PC-9 (cell line): ENCODE measurements at places on chromosomes 12 and 14. TPM values are rescaled to one million over a fixed set of nuclear protein-coding genes. Genes with fewer than 3 reads are reported as not detected.

DNA sequence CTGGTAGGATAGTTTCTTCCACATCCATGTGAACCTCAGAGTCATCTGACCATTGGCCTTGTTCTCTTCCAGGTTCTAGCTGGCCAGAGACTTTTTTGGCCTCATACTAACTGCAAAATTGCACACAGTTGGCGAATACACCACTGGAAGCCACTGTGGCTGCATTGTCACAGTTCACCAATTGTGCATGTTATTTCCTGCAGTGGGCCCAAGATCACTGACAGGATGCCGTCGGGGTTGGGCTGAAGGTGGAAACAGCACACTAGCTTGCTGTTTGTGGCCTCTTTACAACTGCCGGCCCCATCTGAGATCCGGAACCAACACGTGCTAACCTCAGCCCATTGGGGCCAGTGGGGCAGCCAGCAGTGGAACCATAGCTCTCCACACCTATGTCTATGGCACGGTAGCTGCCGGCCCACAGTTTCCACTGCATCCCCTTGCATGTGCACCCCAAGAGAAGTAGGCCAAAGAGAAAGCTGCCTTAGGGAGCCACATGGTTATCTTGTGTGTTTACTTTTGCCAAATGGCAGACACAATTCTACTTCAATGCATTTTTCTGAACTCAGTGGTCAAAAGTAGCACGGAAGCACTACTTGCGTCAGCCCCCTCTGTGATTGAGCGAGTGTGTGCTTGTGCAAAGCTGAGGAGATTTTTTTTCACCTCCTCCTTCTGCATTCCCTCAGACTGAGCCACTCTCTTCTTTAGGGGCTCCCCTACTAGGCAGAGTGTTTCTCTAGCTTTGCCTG, 464.0 kb downstream of the RAD51B start:
- H3K4me3 ChIP-seq: no peak overlapping the region
- peaks cover 6% of the 10 kb centered on the region; the same call in 1 of the 2 replicates for H3K36me3 ChIP-seq
- H3K27me3 ChIP-seq: no peaks in the 10 kb centered on the region
- H3K4me1 ChIP-seq: peaks cover 14% of the 10 kb centered on the region

- no peak overlapping the region for H3K4me3 ChIP-seq
- H3K27me3 ChIP-seq: no peaks in the 10 kb centered on the region
- DNase-seq: no peak
- no peaks in the 10 kb centered on the region for H3K36me3 ChIP-seq
These were observed 115.6 kb downstream of the RBM19 start for GRCh38 chr12:113850309-113851056.

GRCh38 chr12:132766380-132767085, 4.9 kb upstream of the ANKLE2 start:
- H3K4me1 ChIP-seq: no peaks in the 10 kb centered on the region
- H3K4me3 ChIP-seq: no peak overlapping the region
- H3K27ac ChIP-seq: no peak overlapping the region
- no peaks in the 10 kb centered on the region for H3K27me3 ChIP-seq
- no peaks in the 10 kb centered on the region for H3K36me3 ChIP-seq
- DNase-seq: no peak

- H3K27ac ChIP-seq: no peak overlapping the region
- H3K27me3 ChIP-seq: peaks cover 26% of the 10 kb centered on the region
- no peak for DNase-seq
These were observed 332.6 kb upstream of the TMPO start for GRCh38 chr12:98182821-98183220.

- no peak overlapping the region for H3K27ac ChIP-seq
- H3K27me3 ChIP-seq: no peaks in the 10 kb centered on the region
- H3K36me3 ChIP-seq: no peaks in the 10 kb centered on the region
- peaks cover 19% of the 10 kb centered on the region for H3K4me1 ChIP-seq
These were observed 57.5 kb upstream of the TMCC3 start for GRCh38 chr12:94707892-94708291.

CNOT2 gene
- total RNA-seq: 57.9 and 85.4 TPM in 2 replicates
